ENCODE measurements at places on chromosomes 7 and 10.

DNA sequence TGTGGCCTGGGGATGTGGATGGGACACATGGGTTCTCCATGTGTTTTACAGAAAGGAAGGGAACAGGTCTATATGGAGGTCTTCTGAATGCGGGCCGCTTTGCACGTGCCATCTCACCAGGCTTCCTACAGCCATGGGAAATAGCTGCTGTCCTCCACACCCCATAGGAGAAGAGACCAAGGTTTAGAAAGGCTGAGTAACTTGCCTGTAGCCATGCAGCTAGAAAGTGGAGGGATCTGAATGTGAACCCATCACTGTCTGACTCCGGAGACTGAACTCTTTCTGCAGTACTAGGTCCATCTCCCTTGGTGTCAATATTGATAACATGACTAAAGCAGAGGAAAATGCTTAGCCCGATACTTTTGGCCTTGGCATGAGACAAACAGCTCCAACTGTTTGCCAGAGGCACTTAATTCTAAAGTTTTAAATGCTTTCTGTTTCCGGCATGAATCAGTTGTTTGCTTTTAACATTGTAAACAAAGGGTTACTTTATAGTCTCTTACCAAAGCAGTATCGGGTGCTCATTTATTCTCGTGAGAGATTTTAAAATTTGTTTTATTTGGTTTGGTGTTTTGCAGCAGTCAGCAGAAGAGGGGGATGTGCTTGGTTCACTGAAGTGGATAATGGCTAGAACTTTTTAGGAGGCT lies 64.8 kb upstream of the LOXL4 start:
- no peak for DNase-seq

- no peak for DNase-seq
Measured at GRCh38 chr10:30472414-30473155, 38.6 kb downstream of the MAP3K8 start.

GRCh38 chr7:141231018-141231792 lies 157.3 kb downstream of the TMEM178B start:
- DNase-seq: no peak

- peak; percentile 97 for DNase-seq
Measured at GRCh38 chr10:63711361-63711760, 190.2 kb downstream of the REEP3 start.

DNA sequence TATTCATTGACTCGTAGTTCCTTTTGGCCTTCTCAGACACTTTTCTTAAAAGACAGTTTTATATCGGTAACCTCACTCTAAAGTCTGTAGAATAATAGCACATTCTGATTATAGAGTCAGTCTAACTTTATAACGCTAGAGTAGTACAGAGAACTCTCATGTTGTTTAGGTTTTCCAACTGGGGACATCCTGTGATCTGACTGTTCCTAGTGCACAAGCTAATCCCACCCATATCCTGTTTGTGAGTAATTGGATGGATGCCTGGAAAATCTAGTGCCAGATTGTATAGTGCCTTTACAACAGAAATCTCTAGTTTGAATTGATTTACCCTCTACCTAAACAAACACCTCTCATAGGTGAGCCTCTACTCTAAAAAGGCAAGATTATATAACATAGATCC lies 107.4 kb downstream of the ZEB1 start:
- peak; percentile 85 for DNase-seq

DNA sequence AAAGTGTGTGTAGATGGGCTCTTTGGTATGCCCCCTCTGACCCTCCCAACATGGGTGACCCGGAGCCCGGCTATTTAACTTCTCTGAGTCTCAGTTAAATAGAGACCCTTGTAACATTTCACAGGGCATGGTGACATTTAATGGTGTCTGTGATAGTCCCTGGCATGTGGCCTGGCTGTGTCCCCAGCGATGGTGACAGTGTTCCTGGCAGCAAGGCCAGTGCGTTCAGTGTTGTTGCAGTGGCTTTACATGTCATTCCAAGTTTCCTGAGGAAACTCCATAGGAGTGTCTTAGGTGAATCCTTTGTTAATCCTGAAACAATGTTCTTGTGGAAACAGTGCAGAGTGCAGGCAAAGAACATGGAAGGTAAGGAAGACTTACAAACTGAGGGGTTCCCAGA lies 137.0 kb downstream of the RAMP3 start:
- no peak for DNase-seq
